ENCODE measurements at places on chromosomes 4 and X.

DNA sequence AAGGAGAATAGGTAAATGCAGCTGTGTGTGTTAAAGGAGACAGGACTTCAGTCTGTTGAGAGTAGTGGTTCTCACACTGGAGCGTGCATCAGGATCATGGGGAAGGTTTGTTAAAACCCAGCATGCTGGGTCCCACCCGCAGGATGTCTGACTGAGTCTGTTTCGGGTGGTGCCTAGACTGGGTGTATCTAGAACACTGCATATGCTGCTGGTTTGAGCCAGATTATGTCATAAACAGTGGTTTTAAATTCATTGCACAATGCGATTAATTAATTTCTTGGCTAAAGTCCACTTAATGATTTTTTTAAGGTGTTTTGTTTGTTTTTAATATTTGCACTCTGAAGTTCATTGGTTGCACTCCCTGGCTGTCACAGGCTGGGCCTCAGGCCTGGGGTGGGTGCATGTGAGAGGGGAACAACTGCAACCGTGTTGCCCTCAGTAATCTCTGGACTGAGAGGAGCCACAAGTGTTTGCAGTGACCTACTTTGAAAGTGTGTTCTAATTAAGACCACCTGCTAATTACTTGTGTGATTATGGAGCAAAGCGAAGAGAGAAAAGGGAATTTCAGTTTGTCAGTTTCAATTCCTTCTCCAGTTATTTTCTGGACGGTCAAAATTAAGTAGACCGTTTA, 8.3 kb downstream of the HCCS start:
- DNase-seq: no peak

DNA sequence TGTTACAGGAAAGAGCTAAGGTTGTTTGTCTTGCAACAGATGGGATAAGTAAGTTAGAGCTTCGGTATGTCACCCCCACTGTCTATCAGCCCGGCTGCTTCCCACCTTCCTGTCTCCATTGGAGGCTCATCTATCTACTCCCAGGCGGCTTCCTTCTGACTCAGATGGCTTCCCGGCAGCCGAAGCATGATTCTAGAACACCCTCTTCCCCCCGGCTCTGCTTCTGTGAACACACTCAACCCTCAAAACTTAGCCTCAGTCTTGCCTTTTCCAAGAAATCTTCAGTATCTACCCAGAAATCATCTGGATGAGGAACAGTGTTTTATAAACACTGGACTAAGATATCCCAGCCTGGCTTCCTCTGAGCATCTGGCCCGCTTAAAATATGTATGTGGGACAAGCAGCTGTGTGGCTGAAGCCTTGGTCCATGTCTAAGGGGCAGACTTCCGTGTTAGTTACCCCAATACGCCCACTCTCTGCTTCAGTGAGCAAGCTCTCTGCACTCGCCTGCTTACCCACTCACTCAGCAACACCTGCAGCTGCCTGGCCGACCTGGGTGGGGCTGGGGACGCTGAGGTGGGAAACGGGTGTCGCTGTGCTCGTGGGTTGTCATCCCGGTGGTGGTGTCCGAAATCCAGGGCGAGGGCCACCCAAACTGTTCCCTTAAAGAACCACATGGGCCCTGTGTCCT, 12.0 kb upstream of the SLC2A9 start:
- DNase-seq: no peak

DNA sequence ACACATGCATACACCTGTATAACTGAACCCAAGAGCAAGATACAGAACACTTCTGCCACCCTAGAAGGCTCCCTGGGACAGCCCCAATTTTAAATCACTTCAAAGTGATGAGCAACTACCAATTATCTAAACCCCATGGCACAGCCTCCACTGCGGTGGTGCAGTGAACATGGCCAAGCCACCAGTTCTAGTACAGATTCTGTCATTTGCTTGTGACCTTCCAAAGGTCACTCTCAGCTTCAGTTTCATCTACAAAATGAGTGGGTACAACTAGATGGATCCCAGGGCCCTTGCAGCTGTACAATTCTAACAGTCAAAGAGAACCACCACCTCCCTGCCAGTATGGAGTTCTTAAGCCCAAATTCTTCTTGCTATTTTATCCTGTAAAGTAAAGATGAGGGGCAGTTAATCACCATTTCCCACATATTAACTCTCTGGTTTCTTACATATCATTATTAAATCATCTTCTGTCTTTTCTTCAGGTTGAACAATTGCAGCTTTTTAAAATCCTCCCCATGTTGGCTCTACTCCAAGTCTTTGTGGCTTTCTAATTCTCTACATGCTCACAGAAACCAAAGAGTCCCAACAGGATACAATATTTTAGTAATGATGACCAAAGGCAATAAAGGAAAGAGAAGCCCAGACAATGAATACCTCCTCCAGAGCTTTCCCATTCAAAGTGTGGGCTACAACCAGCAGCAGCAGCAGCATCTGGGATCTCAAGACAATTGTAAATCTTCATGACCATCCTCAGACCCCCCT, 39.0 kb upstream of the GPM6B start:
- DNase-seq: no peak

DNA sequence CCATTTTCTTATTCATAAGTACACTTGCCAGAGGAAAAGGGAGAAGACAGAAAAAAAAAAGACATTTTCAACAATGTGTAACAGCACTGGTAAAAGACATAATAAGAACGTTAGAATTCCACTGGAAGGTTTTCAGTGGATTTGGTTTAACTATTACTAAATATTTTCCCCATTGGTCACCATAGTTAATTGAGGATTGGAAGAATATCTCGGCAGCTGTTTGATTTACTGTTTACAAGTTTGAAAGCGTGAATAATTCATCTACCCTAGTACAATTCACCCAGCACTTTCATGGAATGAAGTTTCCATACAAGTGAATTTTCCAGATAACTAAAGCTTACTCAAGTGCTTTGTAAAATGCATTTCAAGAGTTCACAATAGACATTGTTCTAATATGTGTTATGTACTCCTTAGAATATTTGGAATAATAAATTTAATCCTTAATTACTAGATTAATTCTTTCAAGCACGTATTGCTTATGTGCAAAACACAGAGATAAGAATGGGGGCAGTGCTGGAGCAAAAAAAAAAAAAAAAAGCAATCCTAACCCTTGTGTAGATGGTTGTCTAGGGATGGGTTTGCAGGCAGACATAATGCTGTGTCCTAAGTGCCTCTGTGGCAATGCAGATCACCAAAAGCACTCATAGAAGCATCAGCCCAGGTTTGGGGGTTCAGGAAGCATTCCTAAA, 57.1 kb downstream of the ENPEP start:
- no peak for DNase-seq

DNA sequence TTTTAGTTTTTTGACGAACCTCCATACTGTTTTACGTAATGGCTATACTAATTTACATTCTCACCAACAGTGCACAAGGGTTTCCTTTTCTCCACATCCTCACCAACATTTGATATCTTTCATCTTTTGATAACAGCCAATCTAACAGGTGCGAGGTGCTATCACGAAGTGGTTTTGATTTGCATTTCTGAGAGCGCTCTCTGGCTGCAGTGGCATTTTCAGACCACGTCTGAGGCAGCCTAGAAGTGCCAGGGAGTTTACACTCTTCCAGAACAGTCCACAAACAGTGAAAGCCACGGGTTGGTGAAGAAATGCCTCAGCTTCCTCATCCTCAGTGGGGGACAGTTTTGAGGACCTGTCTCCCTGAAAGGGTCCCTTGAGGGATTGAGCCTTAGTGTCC, 471.0 kb downstream of the BCOR start:
- DNase-seq: no peak

DNA sequence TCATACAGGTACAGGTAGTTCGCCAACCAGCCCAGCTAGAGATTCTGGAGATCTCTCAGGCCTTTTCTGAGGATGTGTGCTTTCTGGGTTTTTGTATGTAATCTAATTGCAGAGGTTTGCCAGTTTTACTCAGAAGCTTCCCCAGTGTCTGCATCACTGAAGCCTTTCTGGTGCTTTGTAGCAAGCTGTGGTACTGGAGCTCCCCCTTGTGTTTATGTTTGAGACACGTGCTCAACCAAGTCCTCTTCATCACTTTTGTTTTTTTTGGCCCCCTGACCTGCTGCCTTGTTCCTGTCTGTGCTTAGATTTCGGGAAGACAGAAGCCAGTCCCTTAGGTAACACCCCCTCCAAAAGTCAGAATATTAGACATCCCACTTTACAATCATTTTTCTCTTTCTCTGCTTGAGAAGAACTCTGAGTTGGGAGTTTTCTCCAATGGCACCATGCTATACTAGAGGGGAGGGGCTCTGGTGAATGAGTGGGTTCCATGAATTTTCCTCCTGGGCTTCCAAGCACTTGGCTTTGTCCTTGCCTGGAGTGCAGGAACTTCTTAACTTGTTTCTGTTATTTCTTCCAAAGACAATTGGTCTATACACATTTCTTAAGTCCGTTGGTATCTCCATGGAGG, 128.4 kb upstream of the TBC1D9 start:
- DNase-seq: peak; percentile 7

GRCh38 chr4:153507310-153508073, 41.3 kb downstream of the TMEM131L start:
- no peak for DNase-seq

GRCh38 chrX:40871385-40872082, 136.2 kb upstream of the MED14 start:
- DNase-seq: no peak

GRCh38 chr4:151538963-151539362, 130.0 kb downstream of the FHIP1A start:
- no peak for DNase-seq

GRCh38 chr4:137621056-137621455, 88.8 kb upstream of the PCDH18 start:
- DNase-seq: no peak

- no peak for DNase-seq
These were observed 275.1 kb downstream of the C4orf33 start for GRCh38 chr4:129371065-129371464.

DNA sequence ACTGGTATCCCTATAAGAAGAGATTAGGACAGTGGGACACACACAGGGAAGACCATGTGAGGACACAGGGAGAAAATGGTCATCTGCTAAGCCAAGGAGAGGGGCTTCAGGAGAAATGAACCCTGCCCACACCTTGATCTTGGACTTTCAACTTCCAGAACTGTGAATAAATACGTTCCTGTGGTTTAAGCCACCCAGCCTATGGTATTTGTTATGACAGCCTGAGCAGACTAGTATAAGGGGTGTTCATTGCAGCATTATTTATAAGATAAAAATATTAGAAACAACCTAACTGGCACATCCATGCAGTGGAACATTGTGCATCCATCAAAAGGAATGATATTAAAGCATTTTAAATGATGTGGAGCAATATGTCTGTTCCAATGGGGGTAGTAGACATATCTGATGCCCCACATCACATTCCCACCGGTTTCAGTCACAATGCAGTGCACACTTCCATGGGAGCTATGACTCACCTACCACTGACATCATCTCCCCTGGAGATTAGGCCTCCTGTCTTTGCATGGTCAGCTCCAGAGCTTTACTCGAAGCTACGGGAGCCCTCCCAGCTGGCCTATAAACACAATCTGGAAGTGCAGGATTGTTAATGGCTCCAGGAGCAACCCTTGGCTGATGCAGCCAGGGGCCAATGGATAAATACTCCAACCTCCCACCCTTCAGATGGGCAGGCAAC, 38.9 kb upstream of the MAMLD1 start:
- no peak for DNase-seq

GRCh38 chrX:141945426-141945825, 41.7 kb downstream of the MAGEC1 start:
- DNase-seq: no peak

GRCh38 chrX:134797390-134797700, 139.1 kb upstream of the PLAC1 start:
- DNase-seq: no peak

GRCh38 chr4:6435010-6435409, 37.4 kb downstream of the PPP2R2C start:
- no peak for DNase-seq
